ENCODE measurements at places on chromosomes 2 and 18. TPM values are rescaled to one million over a fixed set of nuclear protein-coding genes. Genes with fewer than 3 reads are reported as not detected.

DNA sequence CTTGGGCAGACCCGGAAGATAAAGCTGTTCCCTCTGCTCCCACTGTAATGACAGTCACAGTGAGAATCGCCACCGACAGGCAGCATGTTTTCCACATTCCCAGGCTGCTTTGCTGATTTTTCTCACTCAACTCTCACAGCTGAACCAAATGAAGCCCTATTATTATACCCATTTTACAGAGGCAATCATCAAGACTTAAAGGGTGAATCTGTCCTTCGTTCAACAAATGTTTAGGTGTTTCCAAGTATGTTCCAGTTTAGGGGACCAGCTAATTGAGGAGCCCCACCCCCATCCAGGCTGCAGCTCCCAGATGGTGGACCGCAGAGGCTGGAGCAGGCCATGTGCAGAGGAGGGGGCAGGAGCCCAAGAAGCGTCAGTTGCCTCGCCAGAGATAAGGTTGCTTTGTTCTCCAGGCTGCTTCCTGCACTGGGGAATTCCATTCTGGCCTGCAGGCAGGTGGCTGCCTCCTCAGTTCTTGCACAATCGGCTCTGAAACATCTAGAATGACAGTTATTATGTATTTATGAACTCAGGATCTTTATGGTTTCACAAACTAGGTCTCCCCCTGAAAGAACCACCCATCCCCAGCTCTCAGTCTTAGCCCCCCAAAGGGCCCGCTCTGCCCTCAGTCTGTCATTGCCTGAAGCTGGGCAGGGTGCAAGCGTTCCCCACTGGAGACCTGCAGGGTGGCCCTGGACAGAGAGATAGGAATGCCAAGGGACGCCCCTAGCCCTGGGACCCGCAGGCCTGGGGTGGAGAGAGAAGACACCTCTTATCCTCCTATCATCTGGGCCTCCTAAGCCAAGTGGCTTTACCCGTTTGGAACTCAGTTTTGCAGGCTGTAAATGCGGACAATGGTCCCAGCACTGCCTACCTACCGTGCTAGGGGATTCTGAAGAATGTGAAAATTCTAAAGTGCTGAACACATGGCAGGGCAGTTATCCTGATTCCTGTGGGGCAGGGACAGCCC is 49.1 kb upstream of the MYCN start:
- no peak for DNase-seq

DNA sequence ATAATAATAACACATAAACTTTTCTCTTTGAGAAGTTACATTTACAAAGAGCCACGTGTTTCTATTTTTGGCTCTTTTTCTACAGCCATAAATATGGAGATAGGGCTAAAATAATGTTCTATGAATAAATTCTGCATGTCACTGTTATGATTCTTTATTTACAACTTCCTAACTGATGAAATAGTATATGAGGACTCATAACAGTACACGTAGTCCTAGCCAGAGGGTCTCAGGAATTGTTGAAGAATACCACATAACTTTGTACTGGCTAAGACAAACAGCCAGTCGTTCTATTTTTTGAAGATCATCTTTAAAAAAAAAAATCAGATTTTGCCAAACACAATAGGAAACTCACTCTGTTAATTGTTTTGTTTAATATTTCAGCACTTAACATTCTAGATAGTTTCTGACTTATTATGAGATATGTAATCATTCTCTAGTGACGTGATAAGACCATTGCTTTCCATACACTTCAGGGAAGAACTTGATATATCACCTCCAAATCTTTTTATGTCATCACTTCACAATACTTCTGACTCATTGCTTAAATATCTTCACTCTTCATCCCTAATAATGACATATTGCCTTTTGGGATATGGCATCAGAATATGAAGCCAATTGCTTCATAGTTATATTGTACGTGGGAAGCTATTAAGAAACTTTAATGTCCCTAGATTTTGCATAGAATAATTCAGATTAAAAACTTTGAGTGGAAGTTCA is 256.1 kb downstream of the XIRP2 start:
- DNase-seq: no peak

GRCh38 chr2:177118636-177119035 is 94.0 kb upstream of the HNRNPA3 start:
- DNase-seq: no peak

The SPATA3 gene
- total RNA-seq: not detected

GRCh38 chr2:109193807-109194619 is 65.0 kb downstream of the SH3RF3 start:
- no peak for DNase-seq

DNA sequence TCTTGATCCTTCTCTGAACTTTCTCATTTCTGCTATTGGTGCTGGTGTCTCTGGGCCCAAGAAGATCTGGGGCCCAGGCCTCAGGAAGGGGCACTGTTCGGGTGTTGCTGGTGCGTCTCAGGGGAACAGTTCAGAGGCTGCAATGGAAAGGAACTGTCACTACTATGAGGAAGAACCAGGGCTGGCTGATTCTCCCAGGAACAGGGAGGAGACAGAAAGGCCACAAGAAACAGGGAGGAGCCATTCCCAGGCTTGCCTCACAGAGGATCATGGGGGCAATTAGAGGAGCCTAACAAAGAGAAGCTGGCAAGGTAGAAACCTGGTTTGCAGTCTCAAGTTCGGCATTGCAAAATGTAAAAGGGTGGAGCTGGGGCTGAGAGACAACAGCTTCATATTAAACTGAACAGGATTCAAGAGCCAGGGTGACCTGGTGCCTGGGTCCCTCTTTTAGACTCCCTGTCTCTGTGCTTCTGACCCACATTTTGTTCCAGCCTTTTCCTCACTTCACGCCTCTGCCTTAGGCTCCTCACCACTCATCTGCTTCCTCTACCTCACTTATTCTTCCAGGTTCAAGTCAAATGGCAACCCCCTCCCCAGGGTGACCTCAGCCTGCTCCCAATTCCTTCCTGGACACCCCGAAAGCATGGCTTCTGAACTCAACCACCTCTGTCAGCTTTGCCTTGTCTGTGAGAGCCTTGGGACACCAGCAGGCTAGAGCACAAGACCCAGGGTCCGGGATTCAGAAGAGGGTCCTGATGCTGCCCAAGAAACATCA is 58.4 kb downstream of the GYPC start:
- DNase-seq: no peak

DNA sequence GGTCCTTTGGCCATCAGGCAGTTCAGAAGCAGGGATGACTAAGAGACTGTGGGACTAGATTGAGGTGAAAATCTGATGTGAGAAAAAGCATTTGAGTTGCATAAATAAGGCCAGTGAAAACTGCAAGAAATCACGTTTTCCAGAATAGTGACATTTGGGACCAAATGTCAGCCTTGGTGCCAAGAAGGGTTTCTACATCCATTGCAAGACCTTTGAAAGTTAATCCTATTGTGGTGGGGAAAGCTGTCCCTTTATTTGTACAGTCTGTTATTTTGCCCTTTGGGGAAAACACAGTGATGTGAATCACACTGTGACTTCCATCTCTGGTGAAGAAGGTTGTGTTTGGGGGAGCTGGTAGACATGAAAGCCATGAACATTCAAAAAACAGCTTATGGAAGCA is 153.5 kb upstream of the SIX2 start:
- DNase-seq: no peak

The POTEJ gene
- not detected for total RNA-seq

The POTEI gene
- total RNA-seq: 0.06 TPM

The AGXT gene
- not detected for total RNA-seq

DNA sequence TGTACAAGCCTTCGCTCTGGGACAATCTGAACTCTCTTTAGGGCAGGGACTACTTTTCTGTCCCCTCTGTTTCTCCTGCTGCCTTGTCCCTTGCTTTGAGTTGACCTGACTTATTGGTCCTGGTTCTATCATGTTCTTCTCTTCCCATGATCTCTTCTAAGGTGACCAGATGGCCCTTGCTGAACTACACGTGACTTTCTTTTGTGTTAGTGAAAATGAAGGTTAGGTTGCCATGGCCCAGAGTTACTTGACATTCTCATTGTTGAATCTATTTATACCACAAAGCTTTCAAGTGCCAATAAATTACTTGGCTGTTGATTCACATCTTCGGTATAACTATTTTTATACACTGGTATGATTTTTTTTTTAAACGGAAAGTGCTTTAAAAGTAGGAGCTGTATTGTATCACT is 24.4 kb downstream of the MRPL33 start:
- DNase-seq: no peak

The ABCG5 gene
- not detected for total RNA-seq

GRCh38 chr2:116586328-116586689 is 1228.2 kb upstream of the DDX18 start:
- DNase-seq: no peak

DNA sequence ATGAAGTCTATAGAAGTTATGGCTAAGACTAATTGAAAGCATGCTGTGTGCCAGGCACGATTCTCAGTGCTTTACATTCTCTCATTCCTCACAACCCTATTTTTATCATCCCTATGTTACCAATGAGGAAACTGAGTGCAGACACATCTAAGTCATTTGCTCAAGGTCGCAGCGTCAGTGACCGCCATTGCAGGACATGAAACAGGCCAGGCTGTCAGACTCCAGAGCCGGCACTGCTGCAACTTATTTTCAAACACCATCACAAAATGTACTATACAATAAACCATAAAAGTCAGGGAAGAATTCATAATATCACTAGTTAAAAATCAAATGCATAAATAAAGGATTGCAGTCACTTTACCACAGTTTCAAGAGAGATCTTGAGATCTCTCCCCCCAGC is 5.6 kb downstream of the STK39 start:
- DNase-seq: no peak

- DNase-seq: no peak
These were observed 217.7 kb downstream of the SOCS6 start for GRCh38 chr18:70506511-70506910.

The ZAP70 gene
- 2.7 TPM for total RNA-seq

GRCh38 chr2:128520791-128521190 is 202.1 kb upstream of the HS6ST1 start:
- DNase-seq: no peak

- no peak for DNase-seq
These were observed 264.6 kb downstream of the RBM43 start for GRCh38 chr2:150997066-150997465.

DNA sequence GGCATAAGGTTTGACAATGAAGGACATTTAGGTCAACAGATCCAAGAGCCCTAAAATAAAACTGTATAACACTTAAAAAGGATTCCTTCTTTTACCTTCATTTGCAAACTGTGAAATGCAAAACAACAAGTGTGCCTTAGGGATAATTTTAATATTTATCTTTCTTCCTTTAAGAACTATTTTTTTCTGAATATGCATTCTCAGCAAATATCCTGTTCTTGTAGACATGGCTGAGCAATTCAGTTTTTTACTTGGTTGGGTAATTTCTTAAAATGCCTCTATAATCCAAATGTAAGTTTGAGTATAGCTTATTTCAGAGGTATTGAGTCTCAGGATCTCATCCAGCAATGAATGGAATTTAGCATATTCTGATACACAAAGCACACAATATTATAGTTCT is 43.0 kb upstream of the KCNJ3 start:
- no peak for DNase-seq

GRCh38 chr2:40127146-40127545 is 324.7 kb downstream of the SLC8A1 start:
- DNase-seq: no peak

DNA sequence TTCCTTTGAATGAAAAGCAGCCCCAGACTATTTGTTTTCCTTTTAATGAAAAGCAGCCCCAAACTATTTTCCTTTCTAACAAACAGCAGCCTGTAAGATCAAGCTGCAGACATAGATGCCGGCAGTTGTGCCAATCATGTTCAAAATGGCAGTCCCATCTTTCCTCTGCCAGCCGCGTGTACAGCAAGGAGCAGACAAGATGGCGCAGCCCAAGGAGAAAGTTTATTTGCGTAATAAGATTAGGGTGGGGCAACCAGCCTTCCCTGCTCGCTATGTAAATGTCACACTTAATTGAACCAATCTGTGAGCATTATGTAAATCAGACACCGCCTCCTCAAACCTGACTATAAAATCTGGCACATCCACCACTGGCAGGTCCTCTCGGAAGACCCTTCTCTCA is 226.0 kb downstream of the TGIF1 start:
- DNase-seq: no peak

GRCh38 chr2:27249891-27250651 is 12.8 kb downstream of the SLC30A3 start:
- no peak for DNase-seq

All from glomerular endothelial cell (primary cell).